ENCODE measurements at places on chromosomes 2 and 18.

DNA sequence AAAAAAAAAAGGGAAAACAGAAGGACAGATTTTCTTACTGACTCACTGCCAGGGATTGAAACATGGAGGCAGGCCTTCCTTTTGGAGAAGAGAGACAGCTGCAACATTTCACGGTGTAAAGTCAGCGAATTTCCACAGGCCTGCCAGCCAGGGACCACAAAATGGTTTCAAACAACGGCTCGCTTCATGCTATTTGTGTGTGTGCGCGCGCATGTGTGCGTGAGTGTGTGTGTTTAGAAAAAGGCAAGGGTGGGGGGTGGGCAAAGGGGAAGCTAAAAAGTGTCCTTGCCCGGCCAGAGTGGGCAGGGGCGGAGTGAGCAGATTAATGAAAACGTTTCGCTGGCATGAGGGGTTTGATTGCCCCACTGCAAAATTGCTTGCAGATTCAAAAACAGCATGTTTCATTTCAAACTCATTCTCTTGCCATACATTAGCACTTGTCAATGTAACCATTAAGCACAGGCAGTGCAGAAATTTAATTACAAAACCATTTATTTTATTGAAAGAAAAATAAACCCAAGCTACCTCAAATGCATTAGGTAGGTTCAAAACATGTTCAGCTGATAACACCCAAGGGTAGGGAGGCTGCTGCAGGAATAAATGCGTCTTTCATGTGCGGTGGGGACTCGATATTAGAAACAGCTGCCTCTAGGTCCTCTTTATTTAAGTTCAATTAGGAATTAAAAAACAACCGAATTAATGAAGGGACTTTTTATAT is 182.1 kb upstream of the SIX2 start:
- no peak for DNase-seq

DNA sequence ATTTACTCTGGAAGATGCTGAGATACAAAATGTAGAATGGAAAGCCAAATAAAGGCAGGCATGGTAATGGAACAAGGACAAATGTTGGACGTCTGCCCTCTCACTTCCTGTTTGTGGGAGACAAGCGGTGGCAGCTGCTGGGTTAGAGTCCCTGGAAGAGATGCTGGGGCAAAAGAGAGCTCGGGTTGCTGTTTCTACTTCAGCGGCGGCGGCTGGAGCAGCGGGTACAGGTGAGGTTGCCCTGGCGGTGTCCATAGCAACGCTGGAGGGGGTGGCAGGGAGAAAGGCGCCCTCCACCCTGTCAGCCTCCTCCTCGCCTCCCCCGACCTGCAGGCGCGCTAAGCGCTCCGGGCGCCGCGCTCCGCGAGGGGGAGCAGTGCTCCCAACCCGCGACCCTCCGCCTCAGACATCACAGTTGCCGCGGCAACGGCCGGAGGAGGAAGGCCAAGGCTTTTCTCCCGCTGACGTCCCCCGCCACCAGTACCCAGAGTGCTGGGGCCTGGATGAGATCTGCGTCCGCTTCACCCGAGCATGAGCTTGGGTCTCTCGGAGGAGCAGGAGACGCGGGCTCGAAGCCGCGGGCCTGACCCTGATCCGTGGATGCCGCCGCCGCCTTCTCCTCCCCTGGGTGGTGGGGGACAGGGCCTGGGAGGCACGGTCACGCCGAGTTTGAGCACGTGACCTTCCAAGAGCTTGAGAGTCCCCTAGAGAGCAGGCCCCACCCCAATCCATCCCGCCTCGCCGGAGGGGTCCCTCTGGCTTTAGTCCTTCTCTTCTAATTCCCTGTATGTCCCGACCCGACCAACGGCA is 65.6 kb downstream of the NOL4 start:
- DNase-seq, result peak; percentile 10

- DNase-seq, result no peak
Observed at GRCh38 chr2:171723716-171724683, 36.7 kb downstream of the DYNC1I2 start.

DNA sequence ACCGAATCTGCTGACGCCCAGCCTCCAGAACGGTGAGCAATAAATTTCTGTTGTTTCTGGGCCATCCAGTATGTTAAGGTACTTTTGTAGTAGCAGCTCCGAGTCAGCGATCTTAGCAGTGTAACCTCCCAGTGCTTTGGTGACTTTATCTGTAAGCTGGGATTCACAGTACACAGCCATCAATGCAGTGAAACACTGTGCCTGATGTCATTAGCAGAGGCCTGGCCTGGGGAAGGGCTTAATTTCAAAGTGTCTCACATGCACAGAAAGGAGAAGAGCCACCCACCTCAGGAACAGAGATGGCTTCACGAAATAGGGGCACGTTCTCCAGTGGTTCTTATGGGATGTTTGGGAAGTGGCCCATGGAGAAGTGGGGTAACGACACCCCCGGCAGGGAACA is 281.2 kb downstream of the PHLPP1 start:
- no peak for DNase-seq

- no peak for DNase-seq
Observed at GRCh38 chr2:148350199-148350598, 294.4 kb upstream of the EPC2 start.

DNA sequence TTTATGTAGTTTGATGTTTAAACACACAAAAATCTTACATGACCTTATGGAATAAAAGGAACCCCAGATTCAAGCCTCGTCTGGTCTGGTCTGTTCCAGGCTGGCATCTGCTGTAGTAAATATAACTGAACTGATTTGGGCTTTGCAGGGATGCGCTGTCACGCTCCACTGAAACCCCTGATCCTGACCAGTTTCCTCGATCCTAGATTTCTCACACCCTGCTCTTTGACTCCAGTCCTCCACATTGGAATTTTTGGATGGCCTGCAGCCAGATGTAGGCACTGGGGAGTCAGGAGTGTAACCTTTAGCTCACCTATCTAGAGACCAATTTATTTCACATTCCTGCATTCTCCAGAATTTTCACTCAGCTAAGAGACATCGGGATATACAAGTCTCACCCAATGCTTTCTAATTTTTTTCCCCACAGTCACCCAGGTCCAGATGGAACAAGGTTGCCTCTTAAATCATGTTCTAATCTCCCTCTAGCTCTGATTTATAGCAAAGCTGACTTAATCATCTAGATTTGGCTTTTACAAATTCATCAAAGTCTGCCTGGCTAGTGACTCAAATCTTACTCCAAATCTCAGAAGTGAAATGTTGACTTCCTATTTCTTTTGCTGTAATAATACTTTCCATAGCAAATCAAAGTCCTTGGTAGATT is 219.6 kb downstream of the CD226 start:
- DNase-seq, result no peak

- no peak for DNase-seq
Observed at GRCh38 chr2:227903381-227903780, 31.9 kb downstream of the DAW1 start.

Data from HuH-7 (cell line).